T-cell (primary cell): ENCODE measurements at places on chromosomes 11 and 22.
A peak's percentile ranks its signal among the peaks of the same experiment; 100 is the strongest.

DNA sequence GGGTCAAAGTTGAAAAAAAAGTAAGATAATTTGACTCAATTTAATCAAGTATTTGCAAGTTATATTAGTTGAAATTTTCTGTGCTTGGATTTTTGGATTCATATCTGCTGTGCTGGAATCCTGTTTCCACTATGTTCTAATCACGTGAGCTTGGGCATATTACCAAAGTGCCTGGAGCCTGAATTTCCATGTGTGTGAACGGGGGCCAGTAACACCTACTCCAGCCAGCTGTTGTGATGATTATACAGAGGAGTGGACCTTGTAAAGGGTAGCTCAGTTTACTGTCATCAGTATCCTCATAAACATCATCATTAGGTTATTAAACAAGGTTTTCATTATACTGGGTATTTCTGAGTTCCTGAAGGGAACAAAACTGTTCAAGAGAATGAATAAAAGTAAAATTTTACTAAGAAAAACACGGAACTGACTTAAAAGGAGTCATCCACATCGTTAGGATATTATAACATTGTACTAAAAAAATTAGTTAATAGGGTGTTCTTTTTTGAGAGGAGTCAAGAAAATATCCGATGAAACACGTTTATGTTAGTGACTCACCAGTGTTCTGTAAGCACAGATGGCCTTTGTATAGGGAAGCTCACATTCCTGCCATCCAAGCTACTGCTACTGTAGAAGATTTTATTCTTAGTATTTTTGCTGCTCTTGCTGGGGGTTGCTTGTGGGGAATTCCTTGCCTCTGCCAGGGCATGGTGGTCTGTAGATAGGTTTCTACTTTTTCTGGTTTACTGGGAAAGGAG, 144.1 kb downstream of the ARHGAP42 start:
- DNase-seq, result no peak

DNA sequence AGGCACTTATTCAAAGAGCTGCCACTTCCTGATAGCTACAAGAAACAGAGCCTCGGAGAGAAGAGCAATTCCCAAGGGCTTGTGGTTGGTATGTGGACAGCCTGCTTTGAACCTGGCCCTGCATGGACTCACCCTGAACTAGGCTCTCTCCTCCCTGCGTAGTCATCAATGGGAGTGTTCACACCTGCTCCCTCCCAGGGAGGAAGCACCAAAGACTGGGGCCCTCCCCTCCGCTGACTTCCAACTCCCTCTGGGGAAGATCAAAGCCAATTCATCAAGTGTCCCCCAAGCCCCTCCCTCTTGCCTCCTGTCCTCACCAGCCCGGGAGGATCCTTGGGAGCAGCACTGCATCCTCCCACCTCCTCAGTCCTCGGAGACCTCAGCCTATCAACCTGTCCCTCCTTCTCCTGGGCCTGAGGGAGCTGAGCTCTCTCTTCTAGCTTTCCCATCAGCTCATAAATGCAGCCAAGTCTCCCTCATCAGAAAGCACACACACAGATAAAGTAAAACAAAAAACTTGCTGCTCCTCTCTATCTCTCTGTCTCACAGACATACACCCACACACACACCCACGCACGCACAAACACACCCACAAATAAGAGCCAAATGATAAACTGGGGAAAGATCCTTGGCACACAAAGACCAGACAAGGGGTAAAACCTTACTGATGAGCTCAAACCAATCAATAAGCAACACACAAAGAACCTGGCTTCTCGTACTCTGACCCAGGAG, 3.3 kb downstream of the A4GALT start:
- DNase-seq, result no peak

DNA sequence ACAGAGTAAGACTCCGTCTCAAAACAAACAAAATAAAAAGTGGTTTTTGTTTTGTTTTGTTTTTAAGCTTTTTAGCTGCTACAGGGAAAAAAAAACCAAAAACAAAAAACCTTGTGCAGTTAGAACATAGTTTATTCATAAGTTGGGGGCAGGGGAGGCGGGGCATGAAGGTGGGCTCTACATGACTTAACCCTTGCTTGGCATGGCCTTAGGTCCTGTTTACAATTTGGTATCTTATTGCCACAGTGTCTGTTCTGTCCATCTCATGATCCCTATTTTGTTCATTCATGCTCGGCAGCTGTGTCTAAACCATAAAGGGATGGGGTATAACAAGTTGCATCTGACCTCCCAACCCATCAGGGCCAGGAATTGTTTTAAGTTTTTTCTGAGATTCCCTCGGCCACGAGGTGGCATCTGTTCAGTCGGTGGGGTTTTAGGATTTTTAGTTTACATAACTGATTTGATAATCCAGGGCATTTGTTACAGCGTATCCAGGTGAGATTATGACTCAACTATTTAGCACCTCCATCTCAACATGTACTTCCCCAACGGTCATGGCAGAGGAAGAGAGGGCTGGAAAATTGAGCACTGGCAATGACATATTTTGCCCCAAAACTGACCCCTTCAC, 6.9 kb downstream of the AP5B1 start:
- no peak for DNase-seq

GRCh38 chr11:662689-663274, 25.7 kb downstream of the DRD4 start:
- DNase-seq, result peak; percentile 35

- no peak for DNase-seq
Observed at GRCh38 chr11:64654958-64655541, 64.0 kb downstream of the SLC22A12 start.
